ENCODE measurements at places on chromosomes 13 and 19. TPM values are rescaled to one million over a fixed set of nuclear protein-coding genes. Genes with fewer than 3 reads are reported as not detected.

The LYL1 gene
- 7.7 TPM for polyA plus RNA-seq

- no peak for DNase-seq
Measured at GRCh38 chr19:7216373-7216902, 77.8 kb downstream of the INSR start.

GRCh38 chr19:16561382-16561781, 10.8 kb downstream of the SLC35E1 start:
- DNase-seq = no peak

- no peak for DNase-seq
Measured at GRCh38 chr13:97111756-97112155, 110.4 kb upstream of the MBNL2 start.

The CBLC gene
- 7.4 TPM for polyA plus RNA-seq

The CFAP97D2 gene
- not detected for polyA plus RNA-seq

The FAM83E gene
- polyA plus RNA-seq = 1.9 TPM
